ENCODE measurements at places on chromosomes 16 and 17. TPM values are rescaled to one million over a fixed set of nuclear protein-coding genes. Genes with fewer than 3 reads are reported as not detected.

Gene ZNF469
- 2.4 TPM for total RNA-seq

Gene TBC1D28
- total RNA-seq, result 0.09 TPM

DNA sequence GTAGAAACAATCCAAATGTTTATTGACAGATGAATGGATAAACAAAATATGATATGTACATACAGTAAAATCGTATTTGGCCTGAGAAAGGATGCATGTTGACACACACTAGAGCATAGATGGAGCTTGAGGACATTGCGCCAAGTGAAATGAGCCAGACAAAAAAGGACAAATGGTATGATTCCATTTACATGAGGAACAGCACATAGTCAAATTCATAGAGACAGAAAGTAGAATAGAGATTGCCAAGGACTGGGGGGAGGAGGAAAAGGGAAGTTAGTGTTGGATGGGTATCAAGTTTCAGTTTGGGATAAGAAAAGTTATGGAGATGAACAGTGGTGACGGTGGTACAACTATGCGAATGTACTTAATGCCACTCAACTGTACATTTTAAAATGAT, 47.9 kb downstream of the COPRS start:
- no peaks in the 10 kb centered on the region for H3K27me3 ChIP-seq
- H3K4me3 ChIP-seq, result no peak overlapping the region
- no peak for DNase-seq
- no peaks in the 10 kb centered on the region for H3K36me3 ChIP-seq

Gene ABCC12
- total RNA-seq, result not detected

- H3K4me1 ChIP-seq, result no peaks in the 10 kb centered on the region
- H3K4me3 ChIP-seq, result no peak overlapping the region
- H3K27me3 ChIP-seq, result no peaks in the 10 kb centered on the region
- no peak overlapping the region for H3K27ac ChIP-seq
- H3K36me3 ChIP-seq, result peaks cover 5% of the 10 kb centered on the region
Observed at GRCh38 chr17:49738456-49739163, 25.3 kb downstream of the FAM117A start.

DNA sequence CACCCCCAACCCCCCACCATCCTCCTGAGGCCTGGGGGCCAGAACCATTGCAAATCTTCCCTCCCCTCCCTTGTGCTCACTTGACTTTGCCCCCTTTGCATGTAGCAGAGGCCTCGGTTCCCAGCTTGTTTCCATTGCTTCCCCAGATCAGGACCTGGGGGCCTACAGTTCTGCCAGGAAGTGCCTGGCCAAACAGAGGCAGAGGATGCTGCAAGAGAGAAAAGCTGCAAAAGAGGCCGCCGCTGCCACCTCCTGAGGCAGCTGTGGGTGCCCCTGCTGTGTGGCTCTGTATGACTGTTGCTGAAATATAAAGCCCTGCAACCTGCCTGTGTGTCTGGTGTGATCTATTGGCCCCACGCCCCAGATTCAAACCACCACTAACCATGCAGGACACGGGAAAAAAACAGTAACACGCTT, 2.3 kb downstream of the NDUFB10 start:
- no peak for DNase-seq
- peaks cover 3% of the 10 kb centered on the region for H3K27me3 ChIP-seq
- H3K4me1 ChIP-seq, result peaks cover 39% of the 10 kb centered on the region
- peak overlapping the region; percentile 82 for H3K27ac ChIP-seq
- peaks cover 35% of the 10 kb centered on the region for H3K36me3 ChIP-seq

Gene AIPL1
- total RNA-seq, result 0.46 TPM

DNA sequence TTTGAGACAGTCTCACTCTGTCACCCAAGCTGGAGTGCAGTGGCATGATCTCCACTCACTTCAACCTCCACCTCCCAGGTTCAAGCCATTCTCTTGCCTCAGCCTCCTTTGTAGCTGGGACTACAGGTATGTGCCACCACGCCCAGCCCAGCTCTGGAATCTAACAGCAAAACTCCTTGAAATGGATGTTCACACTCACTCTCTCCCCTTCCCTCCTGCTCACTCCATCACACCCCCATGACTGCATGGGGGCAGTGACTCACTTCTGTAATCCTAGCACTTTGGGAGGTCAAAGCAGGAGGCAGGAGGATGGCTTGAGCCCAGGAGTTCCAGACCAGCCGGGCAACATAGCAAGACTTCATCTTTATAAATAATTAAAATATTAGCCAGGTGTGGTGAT, 11.1 kb upstream of the TFAP4 start:
- peaks cover 25% of the 10 kb centered on the region for H3K4me1 ChIP-seq
- peaks cover 7% of the 10 kb centered on the region for H3K36me3 ChIP-seq
- H3K4me3 ChIP-seq, result no peak overlapping the region
- DNase-seq, result no peak

- peak overlapping the region; percentile 74 for H3K27ac ChIP-seq
- peak overlapping the region; percentile 100 for H3K4me3 ChIP-seq
- peaks cover 41% of the 10 kb centered on the region for H3K36me3 ChIP-seq
- H3K27me3 ChIP-seq, result no peaks in the 10 kb centered on the region
- peaks cover 44% of the 10 kb centered on the region for H3K4me1 ChIP-seq
Observed at GRCh38 chr17:29292071-29292991, 1.6 kb downstream of the NUFIP2 start.

DNA sequence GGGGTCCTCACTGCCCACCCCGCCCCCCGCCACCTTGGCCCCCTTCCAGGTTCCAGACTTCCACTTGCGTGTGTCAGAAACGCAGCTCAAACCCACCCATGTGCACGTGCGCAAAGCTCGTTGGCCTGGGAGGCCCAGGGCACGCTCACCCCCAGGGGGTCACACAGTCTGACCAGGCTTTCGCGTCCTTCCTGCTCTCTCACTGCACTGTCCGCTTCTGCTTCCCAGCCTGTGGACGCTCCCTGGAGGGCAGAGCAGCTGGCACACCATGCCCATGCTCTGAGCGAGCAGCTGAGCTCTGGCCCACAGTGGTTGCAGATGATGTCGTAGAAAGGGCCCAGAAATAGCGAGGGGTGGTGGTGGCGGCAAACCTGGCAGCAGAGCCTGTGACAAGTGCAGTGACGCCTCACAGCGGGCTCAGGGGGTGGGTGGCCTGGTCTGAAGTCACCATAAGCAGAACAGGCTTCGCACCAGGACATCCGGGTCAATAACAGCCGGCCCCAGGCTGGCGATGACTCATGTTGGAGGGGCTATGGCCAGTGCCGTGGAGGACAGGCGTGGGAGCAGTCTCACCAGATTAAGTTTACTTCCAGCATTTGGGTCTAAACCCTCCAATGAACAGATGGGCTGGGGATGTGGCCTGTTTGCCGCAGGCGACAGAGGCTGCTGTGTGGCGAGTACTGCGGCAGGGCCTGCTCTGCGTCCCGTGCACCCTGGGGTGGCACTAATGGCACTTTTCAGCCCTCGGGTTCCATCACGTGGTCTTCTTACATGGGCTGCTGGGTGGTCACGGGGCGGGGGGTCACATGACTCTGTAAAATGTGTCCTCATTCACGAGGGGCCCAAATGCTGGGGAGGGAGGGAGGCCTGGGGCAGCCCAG, 49.0 kb downstream of the NT5M start:
- no peak overlapping the region for H3K4me3 ChIP-seq
- H3K36me3 ChIP-seq, result no peaks in the 10 kb centered on the region
- H3K27me3 ChIP-seq, result peaks cover 4% of the 10 kb centered on the region
- DNase-seq, result no peak
- H3K27ac ChIP-seq, result peak overlapping the region; percentile 90

DNA sequence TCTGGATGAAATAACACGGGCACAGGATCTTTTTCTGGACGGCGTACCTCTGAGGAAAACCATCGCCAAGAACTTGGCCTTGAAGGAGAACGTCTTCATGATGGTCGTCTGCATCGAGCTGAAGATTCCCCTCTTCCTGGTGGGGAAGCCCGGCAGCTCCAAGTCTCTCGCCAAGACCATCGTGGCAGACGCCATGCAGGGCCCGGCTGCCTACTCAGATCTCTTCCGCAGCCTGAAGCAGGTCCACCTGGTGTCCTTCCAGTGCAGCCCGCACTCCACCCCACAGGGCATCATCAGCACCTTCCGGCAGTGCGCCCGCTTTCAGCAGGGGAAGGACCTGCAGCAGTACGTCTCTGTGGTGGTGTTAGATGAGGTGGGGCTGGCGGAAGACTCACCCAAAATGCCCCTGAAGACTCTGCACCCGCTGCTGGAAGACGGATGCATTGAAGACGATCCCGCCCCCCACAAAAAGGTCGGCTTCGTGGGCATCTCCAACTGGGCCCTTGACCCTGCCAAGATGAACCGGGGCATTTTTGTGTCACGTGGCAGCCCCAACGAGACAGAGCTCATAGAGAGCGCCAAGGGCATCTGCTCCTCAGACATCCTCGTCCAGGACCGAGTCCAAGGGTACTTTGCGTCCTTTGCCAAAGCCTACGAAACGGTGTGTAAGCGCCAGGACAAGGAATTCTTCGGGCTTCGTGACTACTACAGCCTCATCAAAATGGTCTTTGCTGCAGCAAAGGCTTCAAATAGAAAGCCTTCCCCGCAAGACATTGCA, 68.3 kb upstream of the ENDOV start:
- peaks cover 84% of the 10 kb centered on the region for H3K36me3 ChIP-seq
- H3K4me1 ChIP-seq, result no peaks in the 10 kb centered on the region
- DNase-seq, result no peak
- no peak overlapping the region for H3K27ac ChIP-seq
- no peaks in the 10 kb centered on the region for H3K27me3 ChIP-seq
- H3K4me3 ChIP-seq, result no peak overlapping the region

GRCh38 chr16:81888520-81889394, 109.7 kb downstream of the PLCG2 start:
- H3K27ac ChIP-seq, result no peak overlapping the region
- H3K36me3 ChIP-seq, result no peaks in the 10 kb centered on the region
- no peaks in the 10 kb centered on the region for H3K27me3 ChIP-seq
- DNase-seq, result no peak
- H3K4me3 ChIP-seq, result no peak overlapping the region
- no peaks in the 10 kb centered on the region for H3K4me1 ChIP-seq

Gene CAVIN1
- total RNA-seq, result 24.6 TPM

Gene RASL10B
- total RNA-seq, result 25.3 TPM

Gene MRPS34
- total RNA-seq, result 261 TPM

GRCh38 chr16:21134053-21134452, 16.6 kb downstream of the DNAH3 start:
- H3K4me3 ChIP-seq, result no peak overlapping the region
- no peak for DNase-seq
- H3K27me3 ChIP-seq, result peaks cover 3% of the 10 kb centered on the region
- H3K4me1 ChIP-seq, result peaks cover 16% of the 10 kb centered on the region
- H3K27ac ChIP-seq, result no peak overlapping the region

Gene IL32
- 3.5 TPM for total RNA-seq

Gene DHRS7C
- not detected for total RNA-seq

- H3K27ac ChIP-seq, result no peak overlapping the region
- H3K36me3 ChIP-seq, result peaks cover 15% of the 10 kb centered on the region
- H3K4me3 ChIP-seq, result no peak overlapping the region
Observed at GRCh38 chr17:41449008-41449407, 8.2 kb upstream of the KRT38 start.

Gene CBFA2T3
- total RNA-seq, result 2.8 TPM

DNA sequence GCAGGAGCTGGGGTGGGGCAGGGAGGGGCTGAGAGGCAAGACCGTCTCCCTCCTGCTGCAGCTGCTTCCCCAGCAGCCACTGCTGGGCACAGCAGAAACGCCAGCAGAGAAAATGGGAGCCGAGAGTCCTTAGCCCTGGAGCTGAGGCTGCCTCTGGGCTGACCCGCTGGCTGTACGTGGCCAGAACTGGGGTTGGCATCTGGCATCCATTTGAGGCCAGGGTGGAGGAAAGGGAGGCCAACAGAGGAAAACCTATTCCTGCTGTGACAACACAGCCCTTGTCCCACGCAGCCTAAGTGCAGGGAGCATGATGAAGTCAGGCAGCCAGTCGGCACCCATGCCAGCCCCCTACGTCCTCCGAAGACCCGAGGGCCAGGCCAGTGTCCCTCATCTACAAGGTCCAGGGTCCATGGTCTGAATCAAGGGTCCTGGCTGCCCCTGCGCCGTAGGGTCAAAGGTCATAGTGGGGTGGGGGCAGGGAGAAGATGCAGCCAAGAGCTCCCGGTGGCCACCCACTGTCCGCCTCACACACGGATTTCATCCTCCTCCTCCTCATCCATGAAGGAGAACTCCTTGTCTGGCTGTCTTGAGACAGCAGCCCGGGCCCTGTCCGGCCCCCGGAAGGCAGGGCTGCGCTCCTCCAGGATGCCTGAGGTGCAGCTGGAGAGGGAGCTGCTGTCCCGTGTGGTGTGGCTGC, 23.4 kb upstream of the CPSF4L start:
- H3K4me3 ChIP-seq, result no peak overlapping the region
- H3K27ac ChIP-seq, result no peak overlapping the region
- peaks cover 28% of the 10 kb centered on the region for H3K4me1 ChIP-seq

DNA sequence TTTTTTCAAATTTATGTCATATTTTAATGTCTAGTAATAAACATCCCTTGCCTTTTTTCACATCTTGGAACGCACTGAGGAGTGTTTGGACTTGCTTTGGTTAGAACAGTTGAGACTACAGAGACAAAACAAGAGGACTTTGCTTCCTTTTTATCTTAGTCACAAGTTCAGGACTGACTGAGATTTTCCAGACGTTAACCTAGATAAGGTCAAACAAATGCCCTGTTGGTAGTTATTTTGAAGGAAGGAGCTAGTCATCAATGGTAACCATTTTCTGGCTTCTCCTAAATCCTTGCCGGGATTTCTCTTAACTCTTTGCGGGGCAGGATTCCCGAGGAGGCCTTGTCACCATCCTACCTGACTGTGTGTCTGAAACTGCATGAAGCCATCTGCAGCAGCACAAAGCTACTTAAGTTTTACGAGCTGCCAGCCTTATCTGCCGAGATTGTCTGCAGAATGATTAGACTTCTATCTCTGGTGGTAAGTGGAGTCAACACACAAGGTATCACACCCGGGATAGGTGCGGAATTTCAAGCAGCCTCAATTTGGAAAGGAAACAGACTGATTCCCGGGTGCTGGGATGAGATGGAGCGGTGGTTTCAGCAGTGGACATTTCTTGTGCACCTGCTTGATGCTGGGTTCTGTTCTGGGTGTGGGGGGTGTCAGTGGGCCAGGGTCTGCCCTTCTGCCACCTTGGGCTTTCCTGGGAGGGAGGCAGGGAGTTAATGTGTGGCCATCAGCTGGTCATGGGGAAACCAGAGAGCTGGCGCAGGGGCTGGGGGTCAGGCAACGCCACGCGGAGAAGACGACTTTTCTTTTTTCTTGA, 48.3 kb downstream of the RNF213 start:
- DNase-seq, result no peak
- H3K4me1 ChIP-seq, result no peaks in the 10 kb centered on the region
- H3K36me3 ChIP-seq, result peaks cover 84% of the 10 kb centered on the region
